ENCODE measurements at places on chromosomes 7 and 10.

GRCh38 chr7:39851466-39852045 lies 98.5 kb upstream of the CDK13 start:
- DNase-seq, result no peak

DNA sequence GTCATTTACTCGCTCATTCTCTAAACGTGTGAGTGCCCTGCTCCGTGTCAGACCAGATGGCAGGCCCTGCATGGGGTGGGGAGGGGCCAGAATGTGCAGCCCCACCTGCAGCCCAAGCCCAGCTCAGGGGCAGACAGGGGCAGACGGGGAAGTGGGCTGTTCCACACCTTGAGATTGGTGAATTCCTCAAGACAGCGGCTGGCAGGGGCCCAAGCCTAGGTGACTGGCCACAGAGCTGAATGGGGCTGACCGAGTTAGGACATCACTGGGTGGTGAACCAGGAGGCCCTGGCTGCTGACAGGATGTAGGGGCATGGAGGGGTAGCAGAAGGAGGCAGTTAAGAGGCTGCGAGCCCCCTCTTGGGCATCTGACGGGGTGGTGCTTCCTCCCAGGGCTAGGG lies 79.1 kb downstream of the MGMT start:
- no peak for DNase-seq

DNA sequence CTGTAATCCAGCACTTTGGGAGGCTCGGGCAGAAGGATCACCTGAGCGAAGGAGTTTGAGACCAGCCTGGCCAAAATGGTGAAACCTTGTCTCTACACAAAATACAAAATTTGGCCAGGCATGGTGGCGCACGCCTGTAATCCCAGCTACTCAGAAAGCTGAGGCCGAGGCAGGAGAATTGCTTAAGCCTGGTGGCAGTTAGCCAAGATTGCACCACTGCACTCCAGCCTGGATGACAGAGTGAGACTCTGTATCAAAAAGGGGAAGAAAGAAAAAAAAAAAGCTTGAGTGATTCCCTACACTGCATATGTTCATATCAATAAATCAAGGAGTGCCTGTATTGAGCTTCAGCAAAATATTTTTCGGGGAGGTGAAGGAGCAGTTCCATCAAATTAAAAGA lies 45.8 kb upstream of the SRRM3 start:
- no peak for DNase-seq

- no peak for DNase-seq
Measured at GRCh38 chr10:48605786-48606529, 1.1 kb upstream of the ARHGAP22 start.

DNA sequence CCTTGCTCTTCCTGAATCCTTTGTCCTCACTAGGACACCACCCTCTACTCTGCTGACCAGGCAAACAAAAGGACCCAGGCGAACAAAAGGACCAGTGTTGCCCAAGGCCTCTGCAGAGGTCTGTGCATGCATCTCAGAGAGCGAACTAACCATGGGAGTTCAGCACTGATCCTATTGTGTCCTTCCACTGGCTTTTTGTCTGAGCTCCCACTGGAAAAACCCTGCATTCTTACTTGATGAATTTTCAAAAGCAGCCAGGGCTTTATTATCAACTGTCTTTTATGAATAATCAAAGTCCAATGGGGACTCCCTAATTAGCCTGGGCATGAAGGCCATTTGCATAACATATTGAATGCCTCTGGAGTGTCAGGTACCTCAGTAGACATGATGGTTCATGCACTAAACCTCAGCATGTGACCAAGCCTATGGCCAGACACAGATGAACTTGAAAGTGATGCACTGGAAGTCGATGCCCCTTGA lies 140.6 kb downstream of the KCNMA1 start:
- DNase-seq, result no peak

- DNase-seq, result no peak
Measured at GRCh38 chr10:22609251-22609650, 105.1 kb downstream of the PIP4K2A start.

- no peak for DNase-seq
Measured at GRCh38 chr10:49186613-49187012, 1.6 kb downstream of the TMEM273 start.

Measured in effector CD4-positive, alpha-beta T cell (primary cell).